Activated effector memory CD4-positive, alpha-beta T cell treated with Interleukin-2 at 50 U/mL for 16 hours (primary cell): ENCODE measurements at places on chromosomes 3 and 15.
A peak's percentile ranks its signal among the peaks of the same experiment; 100 is the strongest.

DNA sequence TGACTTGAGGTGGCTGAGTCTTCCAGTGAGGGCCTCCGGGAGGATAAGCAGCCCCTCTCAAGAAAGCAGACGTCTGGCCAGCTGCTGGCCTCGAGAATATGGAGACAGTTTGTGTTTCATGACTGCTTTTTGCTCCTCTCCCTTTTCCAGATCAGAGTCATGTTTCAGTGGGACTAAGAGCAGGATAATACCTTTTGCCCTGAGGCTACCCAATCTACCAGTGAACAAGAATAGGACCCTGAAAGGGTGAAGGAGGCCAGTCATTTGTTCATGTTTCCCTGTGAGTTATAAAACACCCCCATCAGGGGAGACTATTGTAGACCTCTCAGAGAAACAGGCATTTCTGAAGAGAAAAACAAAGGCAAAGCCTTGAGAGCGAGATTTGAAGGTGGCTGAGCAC lies 137.4 kb downstream of the RYR3 start:
- DNase-seq, result no peak

DNA sequence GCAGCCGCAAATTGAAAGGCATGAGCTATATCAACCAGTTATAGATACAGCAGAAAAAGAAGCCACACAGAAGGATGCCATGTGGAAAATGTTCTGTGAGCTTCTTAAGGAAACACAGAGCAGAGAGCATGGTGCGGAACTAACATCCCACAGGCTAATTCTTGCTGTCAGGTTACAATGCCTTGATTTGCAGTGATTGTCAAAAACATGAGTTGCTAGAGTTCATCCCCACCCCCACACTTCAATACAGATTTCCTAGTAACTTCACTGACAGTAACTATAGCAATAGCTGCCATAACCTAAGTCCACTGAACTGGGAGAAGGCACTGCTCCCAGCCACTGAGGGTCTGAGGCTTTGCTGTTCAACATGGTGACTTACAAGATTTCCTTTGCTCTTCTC lies 821.6 kb downstream of the SQOR start:
- DNase-seq, result no peak

DNA sequence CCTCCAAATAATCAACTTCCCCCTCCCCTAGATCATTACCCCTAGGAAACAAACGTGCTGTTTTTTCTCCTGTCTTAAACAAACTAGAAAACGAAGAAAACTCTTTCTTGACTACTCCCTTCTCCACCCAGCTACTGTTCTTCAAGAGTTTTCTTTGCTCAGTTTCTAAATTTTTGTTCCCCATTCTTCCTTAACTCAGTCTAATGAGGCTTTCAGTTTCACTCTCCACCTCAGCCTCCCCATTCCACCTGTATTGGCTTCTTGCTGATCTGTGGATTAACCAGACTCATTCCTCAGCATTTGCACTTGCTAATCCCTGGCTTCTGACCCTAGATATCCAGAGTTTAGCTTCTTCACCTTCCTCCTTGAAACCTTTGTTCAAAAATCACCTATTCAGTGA lies 26.8 kb downstream of the SERPINI1 start:
- no peak for DNase-seq

GRCh38 chr3:126416943-126417342 lies 22.2 kb downstream of the CFAP100 start:
- no peak for DNase-seq

DNA sequence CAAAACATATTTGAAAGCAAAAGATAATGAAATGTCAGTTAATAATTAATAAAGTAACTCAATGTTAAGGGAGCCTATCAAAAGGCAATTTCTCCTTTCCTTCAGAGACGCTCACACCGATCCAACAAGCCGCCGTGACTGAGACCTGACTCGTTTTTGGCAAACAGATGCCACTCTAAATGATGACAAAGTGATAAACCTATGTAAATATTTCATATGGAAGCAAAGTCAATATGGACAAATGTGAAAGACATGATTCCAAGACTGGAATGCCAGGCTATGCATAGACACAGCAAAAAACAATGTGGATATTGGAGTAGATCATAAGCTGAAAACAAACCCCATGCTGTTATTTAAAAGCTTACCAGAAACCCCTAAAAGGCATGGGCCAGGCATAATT lies 137.2 kb upstream of the SUCLG2 start:
- no peak for DNase-seq

- DNase-seq, result no peak
Measured at GRCh38 chr15:40825661-40826422, 2.7 kb downstream of the PPP1R14D start.

DNA sequence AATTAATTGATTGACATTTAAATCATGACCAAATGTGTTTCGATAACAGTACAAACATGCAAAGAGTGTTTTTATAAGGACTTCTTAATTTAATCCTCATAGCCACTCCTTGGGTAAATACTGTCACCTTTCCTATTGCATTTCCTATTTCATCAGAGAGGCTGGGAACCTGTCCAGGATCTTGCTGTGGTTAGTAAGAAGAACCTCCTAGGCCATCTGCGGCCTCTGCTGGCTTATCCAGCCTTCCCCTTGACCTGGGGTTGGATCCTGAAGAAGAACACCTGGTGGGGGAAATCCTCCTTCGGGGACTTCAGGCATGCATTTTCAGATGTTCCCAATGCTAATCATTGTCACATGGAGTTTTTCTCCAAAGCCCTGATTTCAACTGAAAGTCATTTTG lies 25.5 kb downstream of the GLDN start:
- DNase-seq, result no peak

DNA sequence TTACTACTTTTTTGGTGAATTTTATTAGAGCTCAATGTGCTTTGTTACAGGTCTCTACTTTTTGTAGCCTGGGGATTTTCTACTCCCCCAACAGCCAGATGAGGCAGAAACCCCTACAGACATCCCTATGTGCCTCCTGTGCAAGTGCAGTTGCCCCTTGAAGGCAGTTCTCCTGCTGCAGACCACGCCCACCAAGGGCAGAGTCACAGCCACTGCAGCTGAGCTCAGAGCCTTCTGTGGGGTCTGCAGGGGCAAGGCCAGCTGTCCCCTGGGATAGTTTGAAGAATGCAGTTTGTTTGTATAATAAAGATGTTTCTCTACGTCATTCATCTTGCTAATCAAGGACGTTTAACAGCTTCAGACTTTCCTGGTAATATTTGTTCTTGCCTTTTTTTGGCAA lies 76.8 kb downstream of the NPAP1 start:
- DNase-seq, result no peak

DNA sequence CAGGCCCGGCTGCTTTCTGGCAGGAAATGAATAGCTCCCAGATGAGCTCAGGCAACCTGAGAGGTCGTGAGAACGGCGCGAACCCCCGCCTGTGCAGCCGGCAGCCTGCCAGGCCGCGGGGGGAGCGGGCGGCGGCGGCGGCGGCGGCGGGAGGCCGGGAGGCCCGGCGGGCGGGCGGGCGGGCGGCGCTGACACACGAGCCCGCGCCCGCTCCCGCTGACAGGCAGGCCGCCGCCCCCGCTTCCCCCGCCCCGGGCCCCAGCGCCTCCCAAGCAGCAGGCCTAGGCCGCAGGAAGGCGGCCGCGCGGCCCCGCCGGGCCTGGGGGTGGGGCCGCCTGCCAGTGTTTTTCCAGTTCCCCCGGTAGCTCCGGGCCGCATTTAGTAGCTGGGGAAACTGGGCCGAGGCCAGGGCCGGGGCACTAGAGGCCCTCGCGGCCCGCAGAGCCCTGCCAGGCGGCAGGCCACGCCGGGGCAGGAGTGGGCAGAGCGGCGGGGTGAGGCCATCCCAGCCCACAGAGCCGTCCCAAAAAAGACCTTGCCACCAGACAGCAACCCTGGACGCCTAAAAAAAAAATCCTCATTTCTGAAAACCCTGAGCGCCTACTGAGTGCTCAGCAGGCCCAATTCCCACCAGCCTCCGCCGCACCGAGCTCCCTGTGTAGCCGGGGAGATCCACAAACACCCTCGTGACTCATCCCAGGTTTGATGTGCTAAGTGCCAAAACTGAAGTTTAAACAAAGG lies 5.6 kb downstream of the HES1 start:
- peak; percentile 33 for DNase-seq

GRCh38 chr15:80739919-80740318 lies 39.3 kb upstream of the CEMIP start:
- no peak for DNase-seq

- DNase-seq, result no peak
Measured at GRCh38 chr15:64807051-64807749, 18.2 kb downstream of the PIF1 start.
